Kidney glomerular epithelial cell (primary cell): ENCODE measurements at places on chromosomes 16 and 17.

DNA sequence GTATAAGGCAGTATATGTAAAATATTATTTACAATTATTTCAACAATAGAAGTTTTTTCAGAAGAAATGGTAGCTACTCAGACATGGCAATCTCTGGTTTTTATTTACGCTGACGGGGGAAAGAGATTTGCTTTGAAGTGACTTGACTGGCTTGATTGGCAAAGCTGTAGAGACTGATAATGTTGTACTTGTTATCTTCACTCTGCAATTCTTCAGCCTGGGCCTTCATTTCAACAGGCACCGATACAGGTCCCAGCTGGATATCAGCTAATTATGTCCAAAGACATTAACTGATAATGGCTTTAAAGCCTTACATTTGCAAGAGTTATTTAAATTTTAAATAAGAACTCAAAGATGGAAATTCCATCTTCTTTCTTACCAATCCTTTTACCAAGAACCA, 151.4 kb upstream of the HS3ST3A1 start:
- DNase-seq: no peak

DNA sequence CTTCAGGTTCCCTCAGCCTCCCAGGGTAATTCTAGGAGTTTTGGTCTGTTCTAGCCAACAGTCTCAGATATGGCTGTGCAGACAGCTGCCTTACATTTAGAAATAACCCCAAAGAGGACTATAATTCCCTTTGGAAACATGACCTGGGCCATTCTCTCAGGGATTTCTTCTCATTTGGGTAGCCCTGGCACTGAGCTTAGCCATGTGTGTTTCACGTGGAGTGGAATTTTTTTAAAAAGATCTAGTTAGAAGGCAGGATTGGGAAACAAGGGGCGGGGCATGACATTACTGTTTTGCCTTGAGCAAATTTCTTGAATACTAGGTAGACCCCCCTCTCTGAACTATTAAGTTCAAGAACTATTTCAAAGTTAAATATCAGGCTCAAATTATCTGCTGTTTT, 29.6 kb upstream of the MRC2 start:
- DNase-seq: no peak

- no peak for DNase-seq
Measured at GRCh38 chr17:32136856-32137255, 5.4 kb upstream of the RHOT1 start.

- DNase-seq: no peak
Measured at GRCh38 chr17:75331671-75332070, 42.4 kb upstream of the SLC25A19 start.

DNA sequence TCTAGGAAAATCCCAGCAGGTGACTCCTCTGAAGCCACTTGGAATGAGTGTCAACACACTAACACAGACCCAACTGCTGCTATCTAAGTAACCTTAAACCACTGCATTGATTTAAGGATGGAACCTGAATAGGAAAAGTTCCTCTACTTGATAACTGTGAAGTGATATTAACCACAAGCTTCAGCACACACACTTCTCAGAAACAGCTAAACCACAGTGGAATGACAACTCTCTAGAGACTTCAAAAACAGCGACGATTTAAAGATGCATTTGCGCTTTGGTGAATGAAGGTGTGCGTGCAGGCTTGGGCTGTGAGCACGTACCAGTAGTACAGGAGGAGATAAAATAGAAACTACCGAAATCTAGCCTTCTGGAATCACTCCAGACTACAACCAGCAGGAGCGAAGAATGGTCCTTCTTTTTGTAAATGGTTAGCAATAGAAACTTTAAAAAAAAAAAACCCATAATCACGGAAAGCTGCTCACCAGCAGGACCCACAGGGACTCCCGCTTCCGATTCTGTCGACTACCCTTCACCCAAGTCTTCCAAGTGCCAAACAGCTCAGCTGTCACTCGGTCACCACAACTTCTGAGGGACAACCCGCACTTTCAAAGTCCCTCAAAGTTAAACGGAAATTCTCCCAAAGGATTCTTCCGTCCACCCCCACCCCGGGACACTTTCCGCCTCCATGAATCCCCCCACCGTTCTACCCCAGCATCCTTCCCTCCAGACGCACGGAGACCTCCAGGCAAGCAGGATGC, 137.7 kb upstream of the CORO6 start:
- DNase-seq: no peak

DNA sequence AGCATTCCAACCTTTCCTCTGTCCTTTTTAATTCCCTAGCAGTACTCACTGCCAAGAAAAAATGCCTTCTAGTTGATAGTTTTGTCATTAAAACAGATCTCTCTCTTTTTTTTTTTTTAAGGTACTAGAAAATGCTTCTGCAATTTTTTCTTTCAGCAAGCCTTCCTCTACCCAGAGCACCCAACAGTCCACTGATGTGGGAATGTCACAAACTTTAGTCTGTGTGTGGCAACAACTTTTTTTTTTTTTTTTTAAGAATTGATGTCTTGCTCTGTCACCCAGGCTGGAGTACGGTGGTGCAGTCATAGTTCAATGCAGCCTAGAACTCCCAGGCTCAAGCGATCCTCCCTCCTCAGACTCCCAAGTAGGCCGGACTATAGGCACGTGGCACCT, 34.7 kb downstream of the CDRT15 start:
- no peak for DNase-seq

DNA sequence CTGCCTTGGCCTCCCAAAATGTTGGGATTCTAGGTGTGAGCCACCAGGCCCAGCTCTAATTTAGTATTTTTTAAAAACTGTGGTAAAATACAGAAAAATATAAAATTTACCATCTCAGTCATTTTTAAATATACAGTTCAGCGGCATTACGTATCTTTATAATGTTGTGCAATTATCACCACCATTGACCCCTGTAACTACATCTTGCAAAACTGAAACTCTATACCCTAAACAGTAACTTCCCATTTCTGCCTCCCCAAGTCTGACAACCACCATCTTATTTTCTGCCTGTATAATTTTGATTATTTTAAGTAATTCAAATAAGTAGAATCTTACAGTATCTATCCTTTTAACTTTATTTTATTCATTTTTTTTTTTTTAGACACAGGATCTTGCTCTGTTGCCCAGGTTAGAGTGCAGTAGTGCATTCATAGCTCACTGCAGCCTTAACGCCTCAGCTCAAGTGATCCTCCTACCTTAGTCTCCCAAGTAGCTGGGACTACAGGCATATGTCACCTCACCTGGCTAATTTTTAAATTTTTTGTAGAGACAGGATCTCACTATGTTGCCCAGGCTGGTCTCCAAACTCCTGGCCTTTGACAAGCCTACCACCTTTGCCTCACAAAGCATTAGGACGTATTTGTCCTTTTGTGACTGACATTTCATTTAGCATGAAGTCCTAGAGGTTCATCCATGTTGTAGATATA, 10.9 kb upstream of the GGA2 start:
- no peak for DNase-seq

DNA sequence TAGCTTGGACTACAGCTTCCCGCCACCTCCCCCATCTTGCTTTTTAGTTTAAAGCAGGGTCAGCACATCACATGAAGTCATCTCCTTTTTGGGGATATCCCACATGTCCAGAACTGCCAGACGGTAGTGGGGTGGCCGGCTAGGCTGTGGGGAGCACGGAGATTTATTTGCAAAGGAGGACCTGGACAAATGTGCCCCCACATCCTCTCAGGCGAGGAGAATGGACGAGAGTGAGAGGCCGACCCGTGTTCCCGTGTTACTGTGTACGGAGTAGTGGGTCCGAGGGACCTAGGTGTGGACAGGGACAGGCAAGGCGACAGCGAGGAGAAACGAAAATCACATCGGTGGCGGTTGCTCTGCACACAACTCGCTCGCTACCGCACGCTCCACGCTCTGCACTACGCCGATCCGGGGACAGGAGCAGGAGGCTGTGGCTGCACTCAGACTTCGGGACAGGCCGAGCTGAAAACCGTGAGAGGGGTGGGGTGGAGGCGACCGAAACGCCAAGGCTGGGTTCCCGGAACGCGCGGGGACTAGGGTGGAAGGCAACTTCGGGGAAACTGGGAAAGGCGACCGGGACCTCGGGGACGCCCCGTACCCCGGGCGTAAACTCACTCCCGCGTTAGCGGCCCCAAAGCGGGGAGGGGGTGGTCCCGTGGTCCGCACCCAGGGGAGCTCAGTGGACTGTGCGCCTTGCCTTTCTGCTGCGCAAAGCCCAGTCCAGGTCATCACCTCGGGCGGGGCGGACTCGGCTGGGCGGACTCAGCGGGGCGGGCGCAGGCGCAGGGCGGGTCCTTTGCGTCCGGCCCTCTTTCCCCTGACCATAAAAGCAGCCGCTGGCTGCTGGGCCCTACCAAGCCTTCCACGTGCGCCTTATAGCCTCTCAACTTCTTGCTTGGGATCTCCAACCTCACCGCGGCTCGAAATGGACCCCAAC, at the start of gene MT1A:
Gene MT1A, plus strand, starts transcription at position 853 of the 937 bp plus-strand sequence. Its CDS starts 73 bp downstream, at position 926.
- DNase-seq: no peak

DNA sequence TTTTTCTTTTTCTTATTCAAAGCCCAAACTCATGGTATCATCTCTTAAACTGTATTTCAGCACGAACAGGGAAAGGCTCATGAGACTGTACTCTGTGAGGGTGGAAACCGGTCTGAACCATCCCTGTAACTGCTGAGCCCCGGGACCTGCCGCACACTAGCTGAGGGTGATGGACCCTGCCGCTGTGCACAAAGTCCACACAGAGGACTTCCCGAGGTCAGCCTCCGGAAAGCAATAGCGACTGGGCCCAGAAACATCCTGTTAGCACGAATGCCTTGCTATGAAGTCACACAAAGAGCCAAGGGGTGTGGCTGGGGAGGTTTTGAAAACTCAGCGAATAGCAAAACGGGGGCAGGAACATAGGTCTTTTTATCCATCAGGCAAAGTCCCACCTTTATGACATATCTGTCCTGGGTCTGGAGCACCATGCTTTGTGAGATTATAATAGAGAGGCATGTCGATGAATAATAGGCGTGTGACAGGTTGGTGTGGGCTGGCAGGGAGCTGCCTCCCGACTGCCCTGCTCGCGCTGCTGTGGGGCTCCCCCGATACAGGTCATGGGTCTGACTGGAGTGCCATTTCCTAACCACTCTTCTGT, 33.4 kb downstream of the CDK5R1 start:
- no peak for DNase-seq

DNA sequence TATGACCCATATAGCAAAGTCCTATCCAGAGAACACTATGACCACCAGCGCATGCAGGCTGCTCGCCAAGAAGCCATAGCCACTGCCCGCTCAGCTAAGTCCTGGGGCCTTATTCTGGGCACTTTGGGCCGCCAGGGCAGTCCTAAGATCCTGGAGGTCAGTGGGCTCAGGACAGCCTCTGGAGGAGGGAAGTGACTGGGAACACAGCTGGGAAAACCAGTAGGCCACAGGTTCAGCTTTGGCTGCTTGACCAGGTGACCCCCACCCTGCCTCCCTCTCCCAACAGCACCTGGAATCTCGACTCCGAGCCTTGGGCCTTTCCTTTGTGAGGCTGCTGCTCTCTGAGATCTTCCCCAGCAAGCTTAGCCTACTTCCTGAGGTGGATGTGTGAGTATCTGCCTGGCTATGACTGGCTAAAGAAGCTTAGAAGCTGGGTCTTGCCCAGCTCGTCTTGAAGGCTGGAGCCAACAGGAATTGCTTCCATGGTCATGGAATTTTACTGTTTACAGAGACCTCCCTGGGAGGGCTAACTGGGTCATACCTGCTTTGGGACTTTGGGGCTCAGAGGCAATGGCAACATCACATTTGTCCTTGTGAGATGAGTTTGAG, 1.5 kb upstream of the OVCA2 start:
- no peak for DNase-seq

- DNase-seq: no peak
Measured at GRCh38 chr16:3642397-3643094, 11.9 kb upstream of the DNASE1 start.

GRCh38 chr16:50183316-50183715, 30.2 kb downstream of the TENT4B start:
- peak; percentile 93 for DNase-seq

DNA sequence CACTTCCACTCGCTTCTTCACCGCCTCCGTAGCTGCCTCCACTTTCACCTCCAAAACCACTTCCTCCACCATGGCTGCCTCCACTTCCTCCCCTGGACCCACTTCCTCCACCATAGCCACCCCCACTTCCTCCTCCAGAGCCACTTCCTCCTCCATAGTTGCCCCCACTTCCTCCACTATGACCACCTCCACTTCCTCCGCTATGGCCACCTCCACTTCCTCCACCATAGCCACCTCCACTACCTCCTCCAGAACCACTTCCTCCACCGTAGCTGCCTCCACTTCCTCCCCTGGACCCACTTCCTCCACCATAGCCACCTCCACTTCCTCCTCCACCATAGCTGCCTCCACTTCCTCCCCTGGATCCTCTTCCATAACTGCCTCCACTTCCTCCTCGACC, 4.5 kb downstream of the KRT9 start:
- no peak for DNase-seq

GRCh38 chr17:57502811-57503241, 242.3 kb downstream of the CCDC182 start:
- no peak for DNase-seq

- no peak for DNase-seq
Measured at GRCh38 chr17:52546493-52546892, 388.0 kb upstream of the CA10 start.

- no peak for DNase-seq
Measured at GRCh38 chr16:11734653-11735043, 8.0 kb downstream of the TXNDC11 start.

DNA sequence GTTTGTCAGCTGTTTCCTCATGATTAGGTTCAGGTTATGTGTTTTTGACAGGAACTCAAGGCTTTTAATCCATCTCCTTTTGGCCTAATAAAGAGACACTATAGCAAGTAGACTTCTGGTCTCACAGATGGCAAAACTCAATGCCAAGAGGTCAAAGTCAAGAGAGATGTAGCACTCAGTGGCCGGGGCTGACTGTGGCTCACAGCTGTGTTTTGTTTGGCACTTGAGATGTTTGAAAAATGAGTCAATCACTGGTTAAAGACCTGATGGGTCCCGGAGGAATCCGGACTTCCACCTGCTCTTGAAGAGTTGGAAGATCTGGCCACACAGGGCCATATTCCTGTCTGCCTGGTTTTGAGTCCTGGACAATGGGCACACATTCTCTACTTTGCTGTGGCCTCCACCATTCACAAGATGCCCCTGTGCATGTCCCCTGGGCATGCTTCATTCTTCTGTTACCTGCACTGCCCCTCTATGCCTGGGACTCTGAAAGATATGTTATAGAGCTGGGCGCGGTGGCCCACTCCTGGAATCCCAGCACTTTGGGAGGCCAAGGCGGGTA, 210.3 kb downstream of the SNX29 start:
- DNase-seq: no peak

DNA sequence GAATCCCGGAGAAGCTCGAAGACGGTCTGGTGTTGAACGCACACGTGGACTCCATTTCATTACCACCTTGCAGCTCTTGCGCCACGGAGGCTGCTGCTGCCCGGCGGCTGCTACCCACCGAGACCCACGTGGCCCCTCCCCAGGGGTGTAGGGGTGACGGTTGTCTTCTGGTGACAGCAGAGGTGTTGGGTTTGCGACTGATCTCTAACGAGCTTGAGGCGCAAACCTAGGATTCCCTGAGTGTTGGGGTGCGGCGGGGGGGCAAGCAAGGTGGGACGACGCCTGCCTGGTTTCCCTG, 1.7 kb upstream of the CBX4 start:
- DNase-seq: no peak

DNA sequence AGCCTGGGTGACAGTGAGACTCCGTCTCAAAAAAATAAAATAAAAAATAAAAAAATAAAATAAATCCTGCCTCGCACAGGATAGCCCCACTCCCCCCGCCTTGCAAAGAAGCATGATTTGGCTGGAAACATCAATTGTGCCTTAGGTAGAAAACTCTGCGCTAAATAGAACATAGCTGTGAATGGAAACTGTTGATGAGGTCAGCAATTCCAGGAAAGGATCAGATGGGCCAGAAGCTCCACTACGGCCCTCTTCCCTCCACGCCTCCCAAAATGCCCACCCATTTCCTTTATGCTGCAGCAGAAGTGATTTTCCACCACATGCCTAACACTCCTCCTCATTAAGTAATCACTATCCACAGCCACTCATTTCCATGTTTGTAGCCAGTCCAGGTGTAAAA, 473.4 kb downstream of the XYLT1 start:
- no peak for DNase-seq
